ENCODE measurements at places on chromosomes 12 and 14.

- DNase-seq: no peak
Observed at GRCh38 chr12:99852666-99853065, 132.1 kb downstream of the ANKS1B start.

DNA sequence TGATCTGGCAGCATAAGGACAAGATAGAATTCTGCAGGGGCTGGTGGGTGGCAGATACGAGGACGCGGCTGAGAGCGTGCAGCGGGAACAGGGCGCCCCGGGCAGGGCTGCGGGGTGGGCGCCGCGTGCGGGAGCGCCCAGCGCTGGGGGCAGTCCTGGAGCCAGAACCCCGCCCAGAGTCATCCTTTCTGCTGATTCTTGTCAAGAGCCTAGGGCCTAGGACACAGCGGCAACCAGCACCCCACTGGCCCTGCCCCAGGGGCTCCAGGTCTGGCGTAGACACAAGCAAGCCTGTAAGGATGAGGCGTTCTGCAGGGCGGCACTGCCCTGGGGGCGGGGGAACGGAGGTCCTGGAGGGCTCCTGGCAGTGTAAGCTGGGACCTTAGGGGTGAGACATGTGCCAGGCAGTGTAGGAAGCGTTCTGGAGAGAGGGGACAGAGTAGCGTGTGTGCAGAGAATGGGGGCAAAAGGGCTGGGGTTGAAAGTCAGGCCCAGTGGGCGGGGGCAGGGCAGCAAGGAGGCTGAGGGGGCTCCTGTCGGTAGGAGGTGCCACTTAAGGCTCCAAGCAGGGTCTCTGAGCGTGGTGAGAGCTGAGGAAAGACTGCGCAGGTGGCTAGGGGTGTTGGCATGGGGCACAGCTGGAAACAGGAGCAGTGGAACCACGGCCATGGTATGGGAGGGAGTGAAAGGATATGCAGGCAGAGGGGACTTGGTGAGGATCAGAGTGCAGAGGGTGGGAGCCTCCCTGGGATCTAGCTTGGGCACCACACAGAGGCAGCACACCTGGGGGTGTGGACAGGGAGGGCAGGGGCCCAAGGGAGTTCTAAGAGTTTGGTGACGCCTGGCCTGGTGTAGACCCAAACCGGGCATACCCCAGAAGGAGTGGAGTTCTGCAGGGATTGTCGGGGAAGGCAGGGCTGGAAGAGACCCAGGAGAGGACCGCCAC is 845 bp upstream of the AHNAK2 start:
- DNase-seq: no peak

DNA sequence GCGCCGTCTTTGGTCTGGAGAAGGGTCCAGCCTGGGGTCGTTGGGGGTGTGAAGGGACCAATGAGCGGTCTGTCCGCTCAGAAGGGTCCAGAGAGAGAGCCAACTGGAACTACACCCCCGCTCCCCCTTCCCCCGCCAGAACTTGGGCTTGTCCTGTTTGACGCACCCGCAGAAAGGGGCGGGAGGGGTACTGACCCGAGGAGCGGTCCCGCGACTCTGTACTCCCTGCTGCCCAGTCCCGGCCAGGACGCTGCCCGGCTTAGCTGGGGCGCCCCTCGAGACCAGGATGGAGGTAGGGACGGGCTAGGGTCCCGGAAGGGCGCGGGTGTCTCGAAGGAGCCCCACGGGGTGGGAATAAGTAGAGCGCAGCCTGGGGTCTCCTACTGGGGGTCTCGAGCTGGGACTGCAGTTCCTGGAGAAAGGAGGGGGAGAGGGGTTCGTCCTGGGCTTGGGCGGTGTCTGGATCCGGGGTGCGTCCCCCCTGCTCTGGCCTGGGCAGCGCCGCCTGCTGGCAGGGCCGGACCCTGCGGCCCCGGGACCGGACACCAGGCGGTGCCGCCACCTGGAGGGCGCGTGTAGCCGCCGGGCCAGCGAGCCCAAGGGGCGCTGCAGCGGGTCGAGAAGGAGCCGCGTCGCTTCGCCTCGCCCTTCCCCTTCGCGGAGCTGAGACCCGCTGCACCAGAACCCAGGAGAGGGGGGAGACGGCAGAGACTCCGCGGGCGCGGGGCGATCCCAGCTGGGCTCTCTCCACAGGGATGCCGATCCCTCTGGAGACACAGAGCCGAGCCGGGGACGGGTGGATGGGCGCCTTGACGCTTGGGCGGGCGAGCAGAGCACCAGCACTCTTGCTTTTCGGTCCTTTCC is 3.8 kb upstream of the CACNB3 start:
- DNase-seq: peak; percentile 89

DNA sequence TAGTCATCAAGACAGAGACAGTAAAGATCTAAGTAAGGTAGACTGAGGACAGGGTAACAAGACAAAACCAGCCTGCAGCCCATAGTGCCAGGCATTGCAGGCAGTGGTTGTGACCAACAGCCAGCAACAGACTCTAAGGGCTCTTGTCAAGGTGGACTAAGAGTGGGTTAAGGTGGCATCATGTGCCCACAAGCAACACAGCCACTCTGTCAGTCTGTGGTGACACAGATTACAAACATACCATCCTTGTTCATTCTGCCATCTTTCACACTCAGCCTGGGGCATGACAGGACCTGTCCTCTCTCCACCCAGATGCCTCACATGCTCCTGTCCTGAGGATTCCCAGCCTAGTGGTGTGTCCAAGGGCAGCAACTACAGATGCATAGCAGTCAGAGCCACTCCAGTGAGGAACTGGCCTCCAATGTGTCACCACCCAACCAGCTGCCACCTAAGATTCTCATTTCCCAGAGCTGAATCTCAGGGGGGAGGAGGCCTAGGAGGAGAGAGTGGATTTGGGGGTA is 28.3 kb downstream of the VDR start:
- DNase-seq: no peak

GRCh38 chr14:69842686-69843420 is 36.4 kb upstream of the SMOC1 start:
- peak; percentile 91 for DNase-seq

GRCh38 chr14:55073856-55074255 is 22.4 kb downstream of the MAPK1IP1L start:
- peak; percentile 34 for DNase-seq

DNA sequence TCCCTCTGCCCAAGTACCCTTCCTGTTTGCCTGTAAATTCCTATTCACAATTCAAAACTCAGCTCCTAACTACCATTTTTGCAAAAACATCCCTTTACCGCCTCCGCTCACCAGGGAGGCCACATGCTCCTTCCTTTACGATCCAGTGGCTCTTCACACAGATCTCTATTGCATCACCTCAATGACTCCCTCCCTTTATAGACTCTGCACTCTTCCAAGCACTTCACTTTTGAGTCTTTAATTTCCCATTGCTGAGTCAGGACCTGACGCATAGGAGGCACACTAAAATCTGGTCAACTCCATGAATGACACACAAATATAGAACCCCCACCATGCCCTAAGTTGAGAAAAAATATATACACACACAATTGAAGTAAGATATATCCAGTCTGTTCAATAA is 45.9 kb downstream of the PPP1R13B start:
- DNase-seq: no peak

DNA sequence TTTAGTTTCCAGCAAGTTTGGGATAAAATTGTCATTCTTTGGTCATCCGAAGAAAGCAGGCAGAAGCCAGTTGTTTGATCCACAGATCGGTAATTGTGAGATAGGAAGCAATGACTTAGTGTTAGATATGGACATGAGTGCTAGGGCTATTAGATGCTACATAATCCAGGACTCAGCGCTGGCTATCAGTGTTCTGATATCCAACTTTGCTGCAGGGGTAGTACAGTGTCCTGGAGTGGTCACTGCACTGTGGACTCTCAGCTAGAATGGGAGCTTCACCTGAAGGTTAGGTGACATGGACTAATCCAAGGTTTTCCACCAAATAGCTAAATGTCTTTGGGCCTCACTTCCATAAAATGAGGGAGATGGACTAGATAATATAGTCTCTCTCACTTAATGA is 39.9 kb downstream of the STK38L start:
- DNase-seq: no peak

DNA sequence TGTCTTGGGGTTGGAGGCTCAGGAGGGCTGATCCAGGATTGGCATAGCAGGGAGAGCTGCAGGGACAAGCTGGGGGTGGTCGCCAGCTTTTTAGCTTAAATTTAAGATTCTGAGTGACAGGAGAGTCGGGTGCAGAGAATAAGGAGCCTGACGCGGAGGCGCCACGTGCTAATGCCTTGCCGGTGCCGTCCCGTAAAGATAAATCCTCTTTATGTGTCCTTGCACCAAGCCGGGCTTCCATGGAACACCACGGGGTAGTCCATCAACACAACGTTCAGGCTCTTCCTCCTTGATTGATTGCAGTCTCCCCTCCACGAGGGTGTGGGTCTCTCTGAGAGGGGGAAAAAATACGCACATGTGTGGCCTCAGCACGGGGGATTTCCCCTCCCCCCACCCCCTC is 3.9 kb downstream of the DLK1 start:
- no peak for DNase-seq

GRCh38 chr14:77991128-77991772 is 178.9 kb upstream of the NRXN3 start:
- no peak for DNase-seq

DNA sequence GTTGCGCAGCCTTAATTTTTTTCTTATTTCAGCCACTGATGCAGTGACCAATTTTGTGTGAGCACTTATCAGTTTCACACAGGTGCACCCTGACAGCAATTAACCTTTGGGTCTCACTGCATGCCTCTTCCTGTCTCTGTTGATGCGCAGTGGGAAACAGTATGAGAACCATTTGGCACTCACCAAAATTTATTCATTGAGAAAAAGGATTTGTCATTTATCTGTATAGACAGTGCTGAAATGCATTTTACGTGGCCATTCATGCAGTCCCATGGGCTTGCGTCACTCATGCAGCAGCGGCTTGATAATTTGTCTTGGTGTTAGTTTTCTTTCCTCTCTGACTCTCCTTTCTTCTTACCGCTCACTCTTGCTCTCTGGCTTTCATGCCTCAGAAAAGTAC is 157.5 kb downstream of the C12orf75 start:
- peak; percentile 33 for DNase-seq

GRCh38 chr12:69497308-69498026 is 27.3 kb downstream of the FRS2 start:
- DNase-seq: no peak

- no peak for DNase-seq
Observed at GRCh38 chr12:92487138-92487485, 215.7 kb upstream of the PLEKHG7 start.

DNA sequence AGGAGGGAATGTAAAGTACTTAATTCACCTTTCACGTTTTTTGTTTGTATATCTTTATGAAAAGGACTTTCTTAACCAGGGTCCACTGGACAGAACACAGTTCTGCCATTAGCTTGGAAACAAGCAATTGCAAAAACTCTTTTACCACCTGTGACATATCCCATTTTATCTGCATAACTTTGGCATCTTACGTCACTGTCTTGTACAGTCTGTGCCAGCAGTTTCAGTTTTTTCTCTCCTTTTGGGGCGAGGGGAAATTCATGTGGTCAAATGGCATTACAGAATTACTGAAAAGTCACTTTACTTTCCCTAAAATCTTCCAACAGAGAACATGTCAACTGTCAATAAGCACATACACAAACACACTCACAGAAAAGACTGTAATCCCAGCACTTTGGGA is 43.7 kb upstream of the SELPLG start:
- DNase-seq: no peak

GRCh38 chr12:128339126-128339520 is 72.2 kb downstream of the TMEM132C start:
- no peak for DNase-seq

- DNase-seq: peak; percentile 68
Observed at GRCh38 chr12:116159175-116159574, 118.3 kb downstream of the MED13L start.

GRCh38 chr14:18688346-18688745 is 87.4 kb downstream of the OR11H12 start:
- DNase-seq: no peak
